ENCODE measurements at places on chromosomes 7 and 10.

DNA sequence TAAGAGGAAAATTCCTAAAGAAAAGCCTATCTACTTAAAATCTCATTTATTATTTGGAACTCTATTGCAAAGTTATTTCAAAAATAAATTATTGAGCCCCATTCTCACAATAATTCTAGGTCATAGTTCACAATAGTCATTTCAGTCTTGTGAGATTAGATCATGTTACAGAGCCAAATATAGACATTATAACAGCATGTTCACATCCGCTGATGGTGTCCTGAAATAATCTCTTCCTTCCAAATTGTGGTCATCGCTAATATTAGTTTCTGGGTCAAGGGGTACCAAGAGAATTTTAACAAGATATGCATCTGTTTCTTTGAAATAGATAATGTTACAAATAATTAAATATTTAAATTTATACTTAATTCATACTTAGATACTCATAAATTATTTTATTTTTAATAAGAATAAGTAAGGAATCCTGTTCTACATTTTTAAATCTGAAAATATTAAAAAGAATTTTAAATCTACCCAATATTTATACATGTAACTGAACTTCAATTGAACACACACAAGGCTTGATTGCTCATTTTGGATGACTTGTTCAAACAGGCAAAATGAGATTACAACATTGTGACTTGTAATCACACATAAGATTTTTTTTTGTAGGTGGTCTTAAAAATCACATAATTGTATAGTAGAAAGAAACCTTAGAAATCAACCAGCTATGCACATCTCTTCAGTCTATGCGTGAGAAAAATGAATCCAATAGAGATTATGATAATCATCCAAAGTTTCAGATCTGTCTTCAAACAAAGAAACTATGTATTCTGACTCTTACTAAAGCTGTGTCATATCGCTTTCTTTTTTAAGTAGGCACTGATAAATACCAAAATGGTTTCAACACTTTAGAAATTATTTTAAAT lies 13.1 kb downstream of the GNAT3 start:
- DNase-seq: no peak

- DNase-seq: no peak
These were observed 126.8 kb downstream of the WDFY4 start for GRCh38 chr10:48811461-48811860.

DNA sequence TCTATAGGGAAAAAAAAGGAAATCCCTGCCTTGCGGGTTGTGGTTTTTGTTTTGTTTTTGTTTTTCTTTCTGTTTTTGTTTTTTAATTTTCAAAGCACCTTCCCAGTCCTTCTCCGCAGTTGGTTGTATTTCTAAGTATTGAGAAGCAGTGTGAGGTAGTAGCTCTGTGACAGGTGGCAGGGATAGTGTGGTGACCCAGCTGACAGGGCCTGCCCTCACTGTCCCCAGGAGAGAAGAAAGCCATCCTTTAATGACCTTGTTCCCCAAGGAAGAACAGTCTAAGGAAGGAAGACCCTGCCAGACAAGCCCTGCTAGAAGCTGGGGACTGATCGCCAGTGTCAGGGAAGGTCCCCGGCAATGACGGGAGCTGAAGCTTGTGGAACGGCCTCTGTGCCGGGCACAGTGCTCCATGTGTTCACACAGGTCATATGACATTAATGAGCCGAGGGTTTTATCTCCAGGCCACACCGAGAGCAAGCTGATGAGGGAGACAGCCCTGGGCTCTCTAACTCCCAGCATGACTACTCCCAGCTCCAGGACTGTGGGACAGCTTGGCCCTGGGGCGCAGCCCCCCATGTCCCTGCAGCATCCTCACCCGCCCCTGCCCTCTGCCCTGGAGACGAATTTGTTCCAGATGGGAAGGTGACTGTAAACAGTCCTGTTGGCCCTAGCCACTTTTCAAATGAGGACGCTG lies 69.0 kb upstream of the LRRC18 start:
- DNase-seq: no peak

GRCh38 chr7:95433952-95434556 lies 774 bp downstream of the PON2 start:
- DNase-seq: no peak

- no peak for DNase-seq
These were observed 208.4 kb downstream of the DYNC1I1 start for GRCh38 chr7:95980706-95981105.

DNA sequence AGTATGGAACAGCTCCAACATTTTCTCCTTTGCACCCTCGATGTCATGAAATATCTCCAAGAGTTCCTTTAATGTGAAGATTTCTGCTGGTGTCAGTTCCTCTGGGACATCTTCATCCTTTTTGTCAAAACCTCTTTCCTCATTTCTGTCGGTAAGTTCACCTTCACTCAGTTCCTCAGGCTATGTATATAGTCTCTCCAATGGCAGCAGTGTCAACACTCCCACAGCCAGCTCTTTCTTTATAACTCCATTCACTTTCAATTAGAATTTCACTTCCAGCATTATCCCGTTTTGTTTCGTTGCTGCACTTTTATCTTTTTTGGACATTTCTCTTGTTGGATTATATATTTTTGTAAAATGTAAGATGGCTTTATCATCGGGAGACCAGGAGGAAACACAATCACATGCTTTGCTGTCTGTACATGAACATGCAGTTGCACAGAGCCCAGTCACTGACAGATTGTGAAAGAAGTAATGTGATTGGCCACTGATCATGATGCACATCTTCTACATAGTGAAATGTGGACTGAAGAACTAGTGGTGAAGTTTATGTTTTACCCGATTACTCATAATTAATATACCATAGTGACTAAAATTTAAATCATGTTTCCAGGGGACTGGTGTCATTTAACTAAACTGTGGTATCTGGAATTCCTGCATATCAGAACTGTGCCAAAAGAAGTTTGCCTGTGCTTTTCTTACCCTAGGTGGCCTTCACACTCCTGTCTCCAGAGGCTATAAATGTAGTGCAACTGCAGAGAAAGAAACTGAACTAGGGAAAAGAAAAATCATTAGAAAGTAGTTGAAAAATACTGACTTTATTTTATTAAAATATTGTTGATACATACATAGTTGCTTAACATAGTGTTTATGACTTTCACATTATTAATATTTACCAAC lies 289.6 kb downstream of the PPP1R3A start:
- no peak for DNase-seq

- DNase-seq: peak; percentile 38
These were observed 422 bp downstream of the AP1S1 start for GRCh38 chr7:101154693-101155102.

GRCh38 chr10:33279276-33279675 lies 55.2 kb downstream of the NRP1 start:
- DNase-seq: no peak

DNA sequence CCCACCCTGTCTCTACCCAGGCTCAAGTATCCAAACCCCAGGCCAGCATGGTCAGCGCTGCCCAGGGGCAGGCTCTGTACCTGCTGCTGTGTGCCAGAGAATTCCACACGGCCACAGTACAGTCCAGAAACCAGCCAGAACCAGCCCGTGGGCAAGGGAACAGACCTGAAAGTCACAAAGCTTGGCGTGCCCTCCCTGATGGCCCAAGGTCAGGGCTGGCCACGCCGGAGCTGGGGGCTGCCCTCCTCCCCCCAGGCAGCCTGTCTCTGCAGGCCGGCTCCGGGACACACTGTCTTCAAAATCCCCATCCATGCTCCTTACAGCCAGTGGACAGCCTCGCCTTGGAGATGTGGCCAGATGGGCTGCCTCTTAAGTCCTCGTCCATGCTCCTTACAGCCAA lies 78.4 kb downstream of the CTBP2 start:
- no peak for DNase-seq

GRCh38 chr7:19369806-19370205 lies 224.6 kb upstream of the FERD3L start:
- no peak for DNase-seq

- no peak for DNase-seq
These were observed 62.8 kb downstream of the ADARB2 start for GRCh38 chr10:1674501-1674900.

DNA sequence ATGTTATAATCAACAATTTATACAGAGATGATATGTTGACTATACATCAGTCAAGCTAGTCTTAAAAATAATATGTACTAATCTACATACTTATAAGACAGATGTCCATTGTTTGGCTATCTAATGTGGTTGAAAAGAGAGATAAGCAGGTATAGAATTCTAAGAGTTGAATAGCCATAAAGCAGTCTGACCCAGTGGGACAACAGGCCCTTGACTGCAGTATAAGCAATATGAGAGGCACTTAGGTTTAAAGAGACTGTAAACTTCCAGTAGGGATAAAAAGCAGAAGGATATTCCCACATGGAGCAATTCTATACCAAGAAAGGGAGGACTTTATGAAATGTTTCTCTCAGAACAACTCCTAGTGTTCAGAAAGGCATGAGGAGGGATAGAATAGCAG lies 139.3 kb downstream of the ELAPOR2 start:
- DNase-seq: no peak
